ENCODE measurements at places on chromosomes 5 and 9. TPM values are rescaled to one million over a fixed set of nuclear protein-coding genes. Genes with fewer than 3 reads are reported as not detected.

- no peak for DNase-seq
Measured at GRCh38 chr9:130239363-130239695, 26.2 kb upstream of the HMCN2 start.

CHSY3 gene
- total RNA-seq = 4.0 TPM

DNA sequence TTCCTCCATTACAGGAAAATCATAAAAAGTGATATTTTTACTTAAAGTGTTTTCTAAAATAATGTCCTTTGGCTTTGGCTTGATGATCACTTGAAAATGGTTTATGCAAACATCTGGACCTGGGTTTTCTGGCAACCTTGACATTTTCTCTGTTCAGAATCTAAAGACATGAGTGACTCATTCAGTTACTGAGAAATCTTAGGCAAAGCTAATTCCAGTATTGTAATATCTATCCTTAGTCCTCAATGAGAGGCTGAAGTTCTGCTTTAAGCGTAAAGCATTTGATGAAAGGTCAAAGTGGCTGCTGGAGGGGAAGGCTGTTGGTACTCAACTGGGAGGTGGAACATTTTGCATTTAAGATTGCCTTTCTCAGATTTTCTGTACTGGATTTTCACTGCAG, 2.3 kb downstream of the MAN2A1 start:
- DNase-seq = no peak

GRCh38 chr5:120304663-120305062, 159.4 kb upstream of the PRR16 start:
- no peak for DNase-seq

Measured in sciatic nerve (tissue), 2 donors.